Stimulated activated CD8-positive, alpha-beta memory T cell treated with anti-CD3 and anti-CD28 coated beads, Interleukin-7, amount 100 ng/mL, for 1 hour (primary cell): ENCODE measurements at places on chromosomes 11 and 22.

- no peak for DNase-seq
Measured at GRCh38 chr11:46537121-46537520, 56.7 kb downstream of the AMBRA1 start.

- no peak for DNase-seq
Measured at GRCh38 chr11:120097721-120098385, 40.1 kb downstream of the TRIM29 start.

- DNase-seq = no peak
Measured at GRCh38 chr22:33020721-33021120, 37.5 kb downstream of the SYN3 start.

- DNase-seq = no peak
Measured at GRCh38 chr11:117319214-117319840, 3.3 kb upstream of the BACE1 start.
